ENCODE measurements at places on chromosomes 3 and 15.

DNA sequence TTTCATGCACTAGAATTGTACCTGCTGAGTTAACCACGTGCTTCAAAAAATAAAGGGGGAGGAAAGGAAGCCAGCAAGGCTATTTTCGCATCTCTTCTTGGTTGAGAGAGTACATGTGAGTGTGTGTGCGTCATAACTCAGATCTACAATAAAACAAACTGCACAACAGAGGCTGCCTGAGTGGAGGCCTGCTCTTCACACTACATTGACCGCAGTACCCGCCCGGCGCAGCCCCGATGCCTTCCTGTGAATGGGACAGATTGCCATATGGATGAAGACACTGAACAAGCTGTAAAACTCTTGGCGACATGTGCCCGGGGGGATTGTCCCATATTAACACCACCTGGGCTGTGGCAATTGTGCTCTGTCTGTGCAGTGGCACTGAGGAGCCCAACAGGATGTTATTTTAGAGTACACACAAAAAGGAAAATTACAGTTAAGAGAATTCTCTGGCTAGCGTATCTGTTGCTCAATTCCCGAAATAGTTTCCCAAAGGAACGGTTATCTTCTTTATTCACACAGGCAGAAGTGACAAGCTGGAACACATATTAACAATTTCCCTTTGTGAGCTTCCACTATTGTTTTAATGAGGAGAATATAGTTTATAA lies 551.5 kb downstream of the FOXP1 start:
- no peak for DNase-seq

DNA sequence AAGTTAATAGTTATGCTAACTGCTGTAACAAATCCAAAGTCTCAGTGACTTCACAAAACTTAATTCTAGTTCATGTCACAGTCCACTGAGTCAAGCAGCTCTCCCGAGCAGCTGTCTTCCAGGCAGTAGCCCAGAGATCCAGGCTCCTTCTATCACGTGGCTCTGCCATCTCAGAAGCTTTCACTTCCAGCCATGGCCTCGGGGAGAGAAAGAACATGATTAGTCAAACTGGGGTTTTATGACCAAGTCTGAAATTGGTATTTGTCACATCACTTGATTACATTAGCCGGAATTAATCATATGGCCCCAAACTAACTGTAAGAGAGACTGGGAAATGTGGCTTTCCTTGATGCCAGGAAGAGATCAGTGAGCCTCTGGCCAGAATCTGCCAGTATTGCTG lies 70.2 kb upstream of the DGKG start:
- no peak for DNase-seq

- no peak for DNase-seq
These were observed 360.2 kb downstream of the CHST2 start for GRCh38 chr3:143479727-143480126.

- no peak for DNase-seq
These were observed 343.0 kb upstream of the ARL6 start for GRCh38 chr3:97421565-97421964.

DNA sequence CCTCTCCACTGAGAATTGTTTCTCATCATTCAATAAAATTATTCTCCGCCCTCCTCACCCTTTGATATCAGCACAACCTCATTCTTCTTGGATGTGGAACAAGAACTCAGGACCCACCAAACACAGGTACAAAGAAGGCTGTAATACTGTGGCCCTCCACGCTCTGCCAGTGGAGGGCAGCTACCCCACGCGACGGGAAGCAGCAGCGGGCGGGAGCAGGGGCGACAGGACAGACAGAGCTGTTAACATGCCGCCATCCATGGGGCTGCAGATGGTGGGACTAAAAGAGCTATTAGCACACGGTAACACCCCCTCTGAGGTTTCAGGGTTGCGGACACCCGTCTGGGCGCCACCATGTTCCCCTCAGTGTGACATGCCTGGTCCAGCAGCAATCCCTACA lies 37.5 kb downstream of the EMC4 start:
- DNase-seq = no peak

DNA sequence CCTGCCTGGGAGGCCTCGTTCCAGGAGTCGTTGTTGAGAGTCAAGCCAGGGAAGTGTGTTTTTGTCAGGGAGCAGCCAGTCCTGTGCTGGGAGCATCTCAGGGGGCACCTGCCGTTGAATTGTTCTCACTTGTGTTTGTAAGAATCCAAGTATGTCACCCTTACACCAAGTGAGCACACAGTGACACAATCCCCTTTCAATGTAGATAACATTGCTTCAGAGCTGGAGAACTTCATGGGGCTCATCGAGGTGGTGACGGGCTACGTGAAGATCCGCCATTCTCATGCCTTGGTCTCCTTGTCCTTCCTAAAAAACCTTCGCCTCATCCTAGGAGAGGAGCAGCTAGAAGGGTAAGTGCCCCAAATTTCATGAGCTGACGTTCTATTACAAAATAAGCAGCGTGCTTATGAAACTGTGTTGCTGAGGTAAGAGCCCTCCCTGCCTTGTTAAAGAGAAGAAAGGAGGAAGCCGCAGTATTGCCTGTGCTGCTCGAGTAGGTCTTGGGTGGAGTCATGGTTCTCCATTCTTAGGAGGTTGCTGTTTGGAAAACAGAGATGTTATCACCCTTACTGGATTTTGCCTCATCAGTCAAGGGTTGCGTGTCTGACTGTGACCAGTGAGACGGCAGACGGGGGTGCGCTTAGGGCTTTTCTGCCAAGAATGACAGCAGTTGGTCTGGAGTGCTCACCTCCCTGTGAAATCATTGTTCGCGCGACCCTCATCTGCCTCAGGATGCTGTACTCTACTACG lies 108.1 kb downstream of the PGPEP1L start:
- no peak for DNase-seq
